ENCODE measurements at places on chromosomes 7 and 10.

- DNase-seq = no peak
Observed at GRCh38 chr7:7810826-7811225, 92.4 kb upstream of the RPA3 start.

DNA sequence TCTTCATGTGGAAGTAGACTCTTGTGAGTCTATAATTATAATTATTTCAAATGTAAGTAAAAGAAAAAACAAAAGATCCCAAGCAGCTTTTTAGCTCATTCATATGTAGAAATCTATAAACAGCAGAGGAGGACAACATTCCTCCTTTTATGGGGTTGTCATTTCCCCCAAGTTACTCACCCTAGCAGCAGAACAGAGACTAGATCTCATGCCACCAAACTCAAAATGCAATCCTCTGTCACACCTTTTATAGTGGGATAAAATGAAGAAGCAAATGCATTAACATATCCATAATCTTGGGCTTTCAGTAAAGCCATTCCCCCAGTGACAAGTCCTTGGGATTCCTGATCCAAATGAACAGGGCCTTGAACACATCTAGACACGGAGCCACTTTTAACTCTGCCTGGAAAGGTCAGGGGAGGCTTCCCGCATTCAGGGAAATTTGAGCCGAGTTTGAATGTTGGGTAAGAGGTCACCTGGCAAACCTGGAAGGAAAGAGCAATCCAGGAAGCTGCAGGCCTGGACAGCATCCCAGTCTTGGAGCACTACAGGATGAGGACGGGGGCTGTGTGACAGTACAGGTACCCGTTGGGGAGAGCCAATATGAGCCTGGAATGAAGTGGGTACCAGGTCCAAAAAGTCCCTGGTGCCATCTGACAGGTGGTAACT, 76.4 kb downstream of the DOCK4 start:
- DNase-seq = no peak

DNA sequence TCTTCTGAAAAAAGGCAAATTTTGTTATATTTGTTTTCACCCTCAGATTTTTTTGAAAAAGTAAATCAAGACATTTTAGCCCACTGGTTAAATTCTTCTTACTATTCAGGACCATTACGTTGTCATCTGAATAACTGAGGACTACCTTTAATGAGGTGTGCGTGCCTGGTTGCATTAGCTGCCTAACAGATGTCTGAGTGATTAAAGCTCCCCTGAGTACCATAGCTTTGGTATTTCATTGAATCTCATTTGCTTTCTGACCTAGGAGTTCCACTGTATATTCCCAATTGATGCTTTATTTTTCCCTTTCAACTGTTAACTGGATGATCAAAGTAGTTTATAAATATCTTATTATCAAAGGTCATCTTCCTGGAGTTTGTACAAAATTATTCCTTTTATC, 410.0 kb upstream of the SEMA3D start:
- no peak for DNase-seq

DNA sequence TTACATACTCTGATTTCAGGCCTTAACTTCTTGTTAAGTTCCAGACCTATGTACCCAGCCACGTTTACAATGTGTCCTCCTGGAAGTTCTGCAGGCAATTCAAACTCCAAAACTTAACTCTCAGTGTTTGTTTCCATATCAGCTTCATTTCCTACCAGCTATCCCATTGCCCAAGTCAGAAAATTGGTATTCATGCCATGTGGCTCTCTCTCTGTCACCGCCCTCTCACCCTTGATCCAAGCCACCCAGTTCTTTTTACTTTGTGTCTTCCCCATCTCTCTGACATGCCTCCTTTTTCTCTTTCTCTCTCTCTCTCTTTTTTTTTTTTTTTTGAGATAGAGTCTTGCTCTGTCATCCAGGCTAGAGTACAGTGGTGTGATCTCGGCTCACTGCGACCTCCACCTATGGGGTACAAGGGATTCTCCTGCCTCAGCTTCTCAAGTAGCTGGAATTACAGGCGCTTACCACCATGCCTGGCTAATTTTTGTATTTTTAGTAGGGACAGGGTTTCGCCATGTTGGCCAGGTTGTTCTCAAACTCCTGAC, 33.9 kb downstream of the ARL4A start:
- DNase-seq = no peak

DNA sequence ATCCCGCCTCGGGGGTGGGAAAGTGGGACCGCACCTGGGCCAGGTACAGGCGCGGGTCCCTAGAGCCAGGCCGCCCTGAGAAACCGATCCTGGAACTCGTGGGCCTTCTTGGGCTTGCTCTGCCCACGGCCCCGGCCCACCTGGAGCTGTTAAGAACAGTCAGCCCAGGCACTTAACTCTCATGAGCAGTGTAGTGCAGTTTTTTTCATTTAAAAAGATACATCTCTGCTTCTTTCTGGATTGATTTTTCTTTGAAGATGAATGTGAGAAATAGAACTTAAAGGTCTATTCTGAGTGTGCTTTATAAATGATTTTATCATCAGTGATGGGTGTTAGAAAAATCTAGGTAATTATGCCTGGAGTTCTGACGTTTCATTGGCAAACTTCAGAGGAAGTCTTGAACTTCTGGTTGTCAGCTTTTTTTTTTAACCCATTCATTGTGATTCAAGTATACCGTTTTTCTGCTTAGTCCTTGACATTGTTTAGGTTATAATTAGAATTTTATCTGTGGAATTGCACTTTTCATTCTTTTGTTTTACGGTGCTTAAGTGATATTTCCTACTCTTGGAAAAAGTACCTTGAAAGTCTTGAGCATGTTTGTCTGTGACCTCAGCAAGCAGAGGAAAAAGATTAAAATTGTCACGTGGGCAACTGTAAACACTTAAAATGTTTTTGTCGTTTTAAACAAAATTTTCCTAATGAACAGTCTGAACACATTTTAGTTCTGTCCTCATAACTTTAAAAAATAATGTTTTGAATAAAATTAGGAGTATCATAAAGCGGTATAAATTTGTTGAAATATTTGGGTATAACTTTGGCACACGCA, 906 bp downstream of the CDK1 start:
- no peak for DNase-seq

DNA sequence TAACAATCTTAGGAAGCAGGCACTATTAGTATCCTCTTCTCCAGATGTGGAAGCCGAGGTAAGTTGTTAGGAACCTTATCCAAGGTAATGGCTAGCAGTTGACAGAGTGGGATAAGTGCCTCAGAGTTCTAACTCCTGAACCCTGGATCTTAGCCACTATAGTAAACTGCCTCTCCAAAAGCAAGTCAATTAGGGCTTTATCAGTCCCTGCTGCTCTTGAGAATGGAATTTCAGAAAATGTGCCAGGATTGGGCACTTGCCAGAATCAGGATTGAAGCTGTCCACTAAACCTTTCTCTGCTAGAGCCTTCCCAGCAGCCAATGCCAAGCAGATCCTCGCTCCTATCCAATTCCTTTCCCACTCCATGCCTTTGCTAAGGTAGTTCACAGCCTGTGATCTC, 777.5 kb upstream of the POM121L12 start:
- DNase-seq = no peak

DNA sequence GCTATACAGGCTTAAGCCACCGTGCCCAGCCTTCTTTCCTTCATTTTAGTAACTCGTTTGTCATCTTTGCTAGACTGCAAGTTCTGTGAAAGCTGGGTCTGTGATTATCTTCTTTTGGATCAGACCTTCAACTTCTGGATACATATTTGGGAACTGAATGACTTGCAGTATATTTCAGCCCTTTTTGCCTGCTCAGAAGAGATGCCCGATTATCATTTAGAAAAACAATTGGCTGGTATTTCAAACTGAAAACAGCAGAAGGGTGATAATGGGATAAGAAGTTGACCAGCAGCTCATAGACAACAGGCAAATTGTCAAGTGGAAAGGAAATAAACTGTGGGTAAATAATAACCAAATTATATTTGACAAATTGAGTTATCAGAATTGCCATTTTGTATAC, 14.6 kb downstream of the RSBN1L start:
- no peak for DNase-seq

DNA sequence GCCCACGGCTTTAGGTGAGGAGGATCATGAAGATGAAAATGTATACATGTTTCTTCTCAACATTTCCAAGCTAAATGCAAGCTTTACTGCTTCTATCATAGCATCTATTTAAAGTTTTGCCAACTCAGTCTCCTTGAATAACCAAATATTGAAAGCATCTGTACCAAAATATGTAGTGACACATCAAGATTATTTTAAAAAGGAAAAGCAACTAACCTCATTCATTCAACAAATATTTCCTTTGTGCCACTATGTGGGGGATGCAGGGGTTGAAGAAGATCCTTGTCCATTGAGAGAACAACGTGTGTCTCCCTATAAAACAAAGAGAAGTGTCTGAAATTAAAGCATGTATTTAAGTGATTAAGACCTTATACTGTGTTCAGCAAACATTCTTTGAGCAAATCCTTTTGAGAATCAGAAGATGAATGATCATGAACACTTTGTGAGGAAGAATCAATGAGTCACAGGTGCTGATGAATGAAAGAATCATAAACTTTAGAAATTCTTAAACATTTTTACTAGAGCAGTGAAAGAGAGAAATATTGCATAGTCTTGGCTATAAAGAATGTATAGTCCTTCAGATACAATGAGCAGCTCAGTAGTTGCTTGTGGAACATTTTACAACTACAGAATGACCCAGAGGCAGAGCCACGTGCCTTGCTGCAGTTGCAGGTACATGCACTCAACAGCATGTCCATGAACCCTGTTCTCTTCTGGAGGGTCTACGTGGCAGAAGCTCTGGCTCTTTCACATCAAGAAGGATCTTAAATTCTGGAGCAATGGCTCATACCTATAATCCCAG, 13.9 kb downstream of the TAS2R60 start:
- no peak for DNase-seq

- no peak for DNase-seq
Observed at GRCh38 chr7:37489703-37490102, 41.0 kb upstream of the ELMO1 start.

GRCh38 chr10:86242761-86243160, 123.8 kb downstream of the GRID1 start:
- DNase-seq = no peak

GRCh38 chr10:113035732-113036312, 85.8 kb downstream of the TCF7L2 start:
- DNase-seq = no peak

DNA sequence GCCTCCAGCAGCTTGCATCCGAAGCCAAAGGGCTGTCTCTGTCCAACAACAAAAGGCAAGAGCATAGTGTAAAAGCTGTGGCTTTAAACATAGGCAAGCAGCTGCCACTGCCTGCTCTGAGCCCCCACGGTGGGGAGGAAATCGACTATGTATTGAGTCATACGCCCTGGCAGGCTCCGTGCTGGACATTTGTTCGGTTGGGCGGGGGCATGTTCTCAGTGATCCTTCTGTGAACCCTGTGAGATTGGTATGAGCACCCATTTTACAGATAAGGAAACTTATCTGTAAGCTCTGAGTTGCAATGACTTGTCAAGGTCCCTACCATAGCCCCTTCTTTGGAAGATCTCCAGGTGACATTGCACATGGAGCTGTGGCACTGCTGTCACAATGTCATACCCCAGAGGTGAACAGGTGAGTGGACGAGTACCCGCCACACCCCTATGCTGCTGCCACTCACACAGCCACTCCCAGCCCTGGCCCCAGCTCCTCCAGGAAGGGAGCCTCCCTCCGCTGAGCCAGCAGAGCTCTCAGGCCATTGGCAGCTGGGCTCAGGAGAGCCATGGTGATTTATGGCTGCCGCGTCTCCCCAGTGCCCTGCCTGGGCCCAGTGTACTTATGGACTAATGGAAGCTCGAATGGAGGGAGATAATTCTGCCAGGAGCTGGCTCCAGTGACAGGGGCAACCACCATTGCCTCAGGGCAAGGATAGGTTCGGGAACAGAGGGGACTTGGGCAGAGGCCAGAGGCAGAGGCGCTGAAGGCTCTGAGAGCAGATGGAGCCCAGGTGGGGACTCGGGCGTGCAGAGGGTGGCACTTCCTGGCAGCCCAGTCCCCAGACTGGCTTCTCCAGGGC, 43.7 kb downstream of the UNC5B start:
- DNase-seq = no peak

DNA sequence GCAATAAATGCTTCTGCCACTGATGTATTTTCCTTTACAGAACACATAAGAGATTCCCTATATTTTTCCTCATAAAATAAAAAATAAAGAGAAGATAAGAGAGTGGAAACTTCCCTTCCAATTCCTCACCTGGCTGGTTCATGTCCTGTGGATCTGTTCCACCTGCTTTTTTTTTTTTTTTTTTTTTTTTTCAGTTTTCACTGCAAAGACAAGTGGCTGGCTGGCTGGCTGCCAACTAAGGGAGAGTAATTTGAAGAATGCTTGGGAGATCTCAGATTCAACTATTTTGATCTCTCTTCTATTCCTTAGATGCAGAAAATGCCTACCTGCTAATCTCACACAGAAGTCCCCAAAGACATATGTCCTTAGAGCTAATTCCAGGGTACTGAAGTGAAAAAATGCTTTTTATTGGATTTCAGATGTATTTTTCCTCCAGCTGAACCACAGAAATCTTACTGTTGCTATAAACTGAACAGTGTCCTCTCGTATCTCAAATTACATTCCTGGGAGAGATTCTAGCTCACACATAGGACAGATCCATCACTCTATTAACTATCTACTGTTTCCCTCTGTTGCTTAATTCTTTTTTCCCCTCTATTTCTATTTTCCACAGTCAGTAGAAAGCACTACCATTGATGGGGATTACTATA, 120.8 kb downstream of the NRCAM start:
- no peak for DNase-seq

DNA sequence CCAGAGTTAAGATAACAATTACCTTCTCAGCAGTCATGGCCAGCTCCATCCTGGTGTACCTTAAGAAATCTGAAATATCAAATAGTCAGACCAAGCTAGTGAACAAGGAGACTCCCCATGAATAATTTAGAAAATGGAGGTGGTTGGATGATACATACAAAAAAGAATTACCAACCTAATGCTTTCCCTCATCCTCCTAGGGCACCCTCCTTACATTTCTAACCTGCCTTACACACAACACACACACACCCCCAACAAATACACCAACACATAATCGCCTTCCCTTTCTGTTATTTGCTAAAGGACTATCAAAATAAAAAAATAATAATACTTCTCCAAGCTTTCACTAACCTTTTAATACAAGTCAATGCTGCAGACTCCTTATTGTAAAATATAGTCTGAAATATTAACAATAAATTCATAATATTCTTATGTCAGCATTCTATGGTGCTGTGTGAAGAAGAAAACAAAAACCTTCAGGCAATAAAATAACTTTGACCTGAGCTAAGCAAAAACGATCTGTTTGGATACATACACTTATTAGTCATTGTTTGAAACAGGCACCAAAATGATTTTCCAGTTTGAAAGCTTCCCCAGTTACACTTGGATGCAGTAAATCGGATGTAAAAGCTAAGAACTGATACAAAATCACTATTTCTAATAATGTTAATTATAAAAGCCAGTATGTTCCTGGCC, 3.4 kb downstream of the TWIST1 start:
- DNase-seq = no peak

GRCh38 chr10:100872034-100872791, 40.5 kb upstream of the SLF2 start:
- no peak for DNase-seq

- DNase-seq = no peak
Observed at GRCh38 chr7:94810496-94810895, 96.9 kb upstream of the PPP1R9A start.

Measured in esophagus squamous epithelium (tissue), 5 donors.